Pancreas (tissue), 10 donors: ENCODE measurements at places on chromosomes 3 and 15. TPM values are rescaled to one million over a fixed set of nuclear protein-coding genes. Genes with fewer than 3 reads are reported as not detected.

- DNase-seq = no peak
Observed at GRCh38 chr15:57685306-57686095, 21.0 kb upstream of the POLR2M start.

DNA sequence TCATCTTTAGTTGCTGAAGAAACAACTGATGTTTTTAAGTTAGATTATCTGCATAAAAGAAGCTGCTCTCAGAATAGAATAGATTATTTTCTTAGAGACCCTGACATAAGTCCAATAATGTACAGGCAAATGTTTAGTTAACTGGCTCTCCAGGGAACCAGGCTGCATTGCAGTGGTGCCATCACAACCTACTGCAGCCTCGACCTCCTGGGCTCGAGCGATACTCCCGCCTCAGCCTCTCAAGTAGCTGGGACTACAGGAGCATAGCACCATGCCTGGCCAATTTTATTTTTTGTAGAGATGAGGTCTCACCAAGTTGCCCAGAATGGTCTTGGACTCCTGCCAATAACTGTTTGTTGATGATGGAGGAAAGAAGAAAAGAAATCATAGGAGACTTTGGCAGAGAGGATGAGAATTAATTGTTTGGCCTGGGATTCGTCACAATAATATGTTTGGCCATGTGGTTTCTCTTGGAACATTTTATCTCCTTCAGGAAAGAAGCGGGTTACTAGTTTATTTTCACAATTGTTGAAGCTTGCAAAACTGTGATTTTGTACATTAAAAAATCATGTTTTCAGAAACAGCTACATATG lies 429.2 kb downstream of the CADM2 start:
- DNase-seq = no peak

UBA7 gene
- total RNA-seq = 21.1 TPM

DNA sequence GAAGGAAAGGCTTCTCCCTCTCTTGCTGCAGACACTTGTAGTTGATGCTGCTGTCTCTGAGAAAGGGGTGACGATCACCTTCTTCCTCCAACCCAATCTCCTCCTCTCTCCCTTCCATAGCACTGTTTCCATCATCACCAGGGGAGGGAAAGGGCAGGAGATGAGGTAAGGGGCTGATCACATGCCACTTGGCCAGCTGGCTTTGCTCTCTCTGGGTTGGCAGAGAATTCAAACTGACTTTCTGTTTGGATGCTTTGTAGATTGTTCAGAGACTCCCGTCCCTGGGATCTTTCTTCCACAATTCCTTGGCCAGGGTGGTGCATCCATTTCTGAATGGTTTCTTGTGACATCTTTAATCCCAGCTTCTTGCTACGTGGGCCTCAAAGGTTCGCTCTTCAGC lies 43.2 kb upstream of the ZNF148 start:
- DNase-seq = no peak

- no peak for DNase-seq
Observed at GRCh38 chr15:31293655-31294054, 33.0 kb upstream of the KLF13 start.

- no peak for DNase-seq
Observed at GRCh38 chr3:113247675-113248458, 36.5 kb downstream of the BOC start.

ASB14 gene
- total RNA-seq = 0.16 TPM

- DNase-seq = no peak
Observed at GRCh38 chr3:17473761-17474160, 268.7 kb downstream of the TBC1D5 start.

GRCh38 chr3:114043205-114043604 lies 13.1 kb downstream of the CCDC191 start:
- DNase-seq = no peak

RGMA gene
- total RNA-seq = 7.2 TPM

- no peak for DNase-seq
Observed at GRCh38 chr15:72358650-72359171, 17.1 kb downstream of the HEXA start.

TMIE gene
- total RNA-seq = 0.31 TPM
